ENCODE measurements at places on chromosomes 16 and 17. TPM values are rescaled to one million over a fixed set of nuclear protein-coding genes. Genes with fewer than 3 reads are reported as not detected.
A peak's percentile ranks its signal among the peaks of the same experiment; 100 is the strongest.

HASPIN gene
- 0.41 TPM for total RNA-seq

KRTAP4-9 gene
- total RNA-seq: not detected

TUBB3 gene
- total RNA-seq: 18.0 TPM

ZDHHC1 gene
- total RNA-seq: 15.0 TPM

TXNL4B gene
- 38.6 TPM for total RNA-seq

CLTC gene
- 273 TPM for total RNA-seq

CRYBA1 gene
- total RNA-seq: not detected

- DNase-seq: no peak
Measured at GRCh38 chr16:2246301-2246885, 5.0 kb downstream of the ECI1 start.

DNA sequence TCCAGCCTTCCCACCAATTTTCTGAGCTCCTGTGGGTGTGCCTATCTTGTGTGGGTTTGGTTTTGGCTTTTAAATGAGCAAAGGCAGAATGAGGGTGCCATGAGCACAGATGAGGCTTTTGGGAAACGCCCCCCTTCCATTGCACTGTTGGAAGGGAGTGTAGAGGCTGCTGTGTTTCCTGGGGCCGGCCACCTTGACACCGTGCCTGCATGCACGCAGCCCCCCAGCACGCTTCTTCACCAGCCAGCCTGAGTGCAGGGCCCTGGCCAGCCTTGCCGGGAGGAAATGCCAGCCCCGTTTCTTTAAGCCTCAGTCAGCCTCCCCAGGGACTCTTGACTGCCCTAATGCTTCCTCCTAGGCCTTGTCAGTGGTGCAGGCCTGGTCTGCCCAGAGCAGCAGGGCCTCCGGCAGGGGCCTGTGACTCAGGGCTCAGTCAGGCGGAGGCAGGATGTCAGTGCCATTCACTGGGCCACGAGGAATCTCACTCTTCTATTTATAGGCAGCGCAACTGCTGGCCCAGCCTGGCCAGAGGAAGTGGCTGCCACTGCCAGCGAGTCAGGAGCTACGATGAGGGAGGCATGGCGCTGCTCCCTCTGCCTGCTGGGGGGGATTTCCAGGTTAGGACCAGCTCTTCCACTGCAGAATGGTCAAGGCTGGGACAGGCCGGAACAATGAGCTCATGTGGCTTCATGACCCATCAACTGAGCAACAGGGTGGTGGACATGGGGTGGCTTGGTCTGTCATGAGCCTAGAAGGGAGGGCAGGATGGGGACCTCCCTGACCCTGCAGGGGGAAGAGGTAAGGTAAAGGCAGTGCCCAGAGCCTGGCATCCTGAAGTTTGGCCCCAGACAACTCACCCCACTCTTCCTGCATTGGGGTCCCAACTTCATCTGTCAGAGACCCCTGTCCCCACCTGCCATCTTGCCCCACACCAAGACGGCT, 205.2 kb downstream of the RAB11FIP4 start:
- DNase-seq: peak; percentile 85

- no peak for DNase-seq
Measured at GRCh38 chr17:17054636-17055035, 12.4 kb downstream of the MPRIP start.

DNA sequence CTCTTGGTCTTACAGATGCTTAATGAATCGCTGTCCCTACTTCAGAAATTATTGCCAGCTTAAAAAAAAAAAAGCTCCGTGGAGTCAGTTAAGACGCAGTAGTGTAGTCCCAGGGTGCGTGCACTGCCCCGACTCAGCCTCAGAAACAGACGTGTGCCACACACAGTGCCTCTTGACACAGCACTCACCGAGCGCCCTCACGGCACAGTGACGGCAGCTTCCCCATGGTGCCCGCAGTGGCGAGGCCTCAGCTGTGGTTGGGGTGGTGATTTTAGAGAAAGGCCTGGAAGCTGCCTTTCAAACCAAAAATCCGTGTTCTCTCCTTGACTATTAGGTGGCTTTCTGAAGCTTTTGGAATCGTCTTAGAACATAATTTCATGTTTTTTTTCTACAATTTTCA, 13.9 kb downstream of the TCF25 start:
- no peak for DNase-seq

DNA sequence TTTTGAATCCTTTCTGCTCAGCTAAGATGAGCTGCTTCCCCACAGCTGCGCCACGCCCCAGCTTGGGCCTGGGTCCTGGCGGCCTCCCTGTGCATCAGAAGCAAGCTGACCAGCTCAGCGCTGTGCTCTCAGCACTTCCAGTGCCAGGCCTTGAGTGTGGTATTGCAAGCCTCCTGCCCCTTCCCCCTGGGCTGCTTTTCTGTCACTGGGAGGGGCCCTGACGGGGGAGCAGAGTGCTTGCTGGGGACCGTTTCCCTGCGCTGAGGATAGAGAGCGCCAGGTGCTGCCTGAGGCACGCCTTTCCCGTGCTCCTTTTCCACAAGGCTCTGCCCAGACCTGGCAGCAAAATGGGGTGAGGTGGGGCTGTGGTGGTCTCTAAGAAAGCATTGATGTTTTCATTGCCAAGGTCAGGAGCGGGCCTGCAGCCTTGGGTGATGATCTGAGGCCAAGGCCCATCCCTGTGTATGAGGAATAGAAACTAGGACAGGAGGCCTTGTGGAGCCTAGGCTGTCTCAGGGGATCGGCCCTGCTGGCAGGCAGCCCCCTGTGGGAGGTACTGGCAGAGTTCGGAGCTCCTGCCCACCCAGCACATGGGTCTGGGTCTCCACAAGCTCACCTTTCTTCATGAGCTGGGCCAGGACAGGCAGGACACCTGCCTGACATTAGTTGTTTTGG, 29.7 kb downstream of the POLR3E start:
- no peak for DNase-seq

- DNase-seq: no peak
Measured at GRCh38 chr17:16287563-16288027, 65.7 kb downstream of the CENPV start.

DNA sequence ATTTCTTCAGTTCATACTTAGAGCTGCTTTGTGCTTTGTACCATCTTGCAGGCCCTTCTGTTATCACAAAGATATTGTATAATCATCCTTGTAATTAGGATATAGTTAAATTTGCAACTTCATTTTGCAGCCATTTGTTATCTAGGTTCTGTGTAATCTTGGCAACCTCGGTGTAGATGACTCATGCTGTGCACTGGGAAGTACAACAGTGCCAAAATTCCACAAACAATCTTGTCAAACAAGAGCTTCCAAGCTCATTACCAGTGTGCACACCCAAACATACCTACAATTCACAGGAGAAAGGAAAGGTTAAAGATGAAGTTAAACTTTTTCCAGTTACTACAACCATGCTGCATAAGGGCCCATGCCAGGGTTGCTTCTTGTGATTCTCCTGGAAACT, 1231.8 kb downstream of the CDH11 start:
- no peak for DNase-seq

GRCh38 chr17:68835071-68835470, 120.1 kb downstream of the ABCA8 start:
- no peak for DNase-seq

DNA sequence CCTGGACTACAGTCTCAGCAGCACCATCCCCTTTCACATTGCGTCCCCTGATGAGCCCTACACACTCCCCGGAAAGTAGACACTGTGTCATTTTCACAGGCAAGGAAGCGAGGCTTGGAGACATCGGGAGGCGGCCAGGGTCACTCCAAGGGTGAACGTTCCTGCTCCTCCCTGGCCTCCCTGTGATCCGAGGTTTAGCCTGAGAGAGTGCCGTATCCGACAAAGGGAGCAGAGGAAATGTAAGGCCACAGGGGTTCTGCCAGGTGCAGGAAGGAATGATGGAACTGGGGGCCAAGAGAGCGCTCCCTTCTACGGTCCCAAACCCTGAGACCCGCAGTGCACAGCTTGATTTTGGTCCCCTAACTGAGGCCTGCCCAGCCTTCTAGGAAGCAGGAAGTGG, 8.0 kb upstream of the PIK3R6 start:
- no peak for DNase-seq

GRCh38 chr16:14511800-14512135, 118.3 kb downstream of the PARN start:
- no peak for DNase-seq

GRCh38 chr17:44872131-44872768, 24.6 kb downstream of the HIGD1B start:
- DNase-seq: peak; percentile 7

DNA sequence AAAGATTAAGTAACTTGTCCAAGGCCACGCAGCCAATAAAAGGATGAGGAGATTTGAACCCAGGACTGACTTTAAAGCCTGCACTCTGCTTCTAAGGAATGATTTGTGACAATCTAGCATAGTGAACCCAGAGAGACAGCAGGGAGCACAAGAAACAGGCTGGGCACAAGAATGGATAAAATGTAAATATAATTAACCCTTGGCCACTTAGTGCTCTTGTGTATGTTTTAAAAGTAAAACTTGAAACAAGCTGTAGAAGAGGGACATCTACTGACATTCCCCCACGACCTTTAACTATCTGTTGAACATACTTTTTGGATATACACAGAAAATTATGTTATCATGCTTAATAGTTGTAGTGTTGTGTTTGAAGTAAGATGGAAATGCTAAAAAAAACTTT, 141.9 kb upstream of the PMFBP1 start:
- no peak for DNase-seq

- DNase-seq: no peak
Measured at GRCh38 chr16:68710211-68710610, 26.9 kb upstream of the CDH1 start.

- no peak for DNase-seq
Measured at GRCh38 chr17:9839433-9839832, 13.7 kb downstream of the GLP2R start.
